ENCODE measurements at places on chromosomes 13 and 19. TPM values are rescaled to one million over a fixed set of nuclear protein-coding genes. Genes with fewer than 3 reads are reported as not detected.

DNA sequence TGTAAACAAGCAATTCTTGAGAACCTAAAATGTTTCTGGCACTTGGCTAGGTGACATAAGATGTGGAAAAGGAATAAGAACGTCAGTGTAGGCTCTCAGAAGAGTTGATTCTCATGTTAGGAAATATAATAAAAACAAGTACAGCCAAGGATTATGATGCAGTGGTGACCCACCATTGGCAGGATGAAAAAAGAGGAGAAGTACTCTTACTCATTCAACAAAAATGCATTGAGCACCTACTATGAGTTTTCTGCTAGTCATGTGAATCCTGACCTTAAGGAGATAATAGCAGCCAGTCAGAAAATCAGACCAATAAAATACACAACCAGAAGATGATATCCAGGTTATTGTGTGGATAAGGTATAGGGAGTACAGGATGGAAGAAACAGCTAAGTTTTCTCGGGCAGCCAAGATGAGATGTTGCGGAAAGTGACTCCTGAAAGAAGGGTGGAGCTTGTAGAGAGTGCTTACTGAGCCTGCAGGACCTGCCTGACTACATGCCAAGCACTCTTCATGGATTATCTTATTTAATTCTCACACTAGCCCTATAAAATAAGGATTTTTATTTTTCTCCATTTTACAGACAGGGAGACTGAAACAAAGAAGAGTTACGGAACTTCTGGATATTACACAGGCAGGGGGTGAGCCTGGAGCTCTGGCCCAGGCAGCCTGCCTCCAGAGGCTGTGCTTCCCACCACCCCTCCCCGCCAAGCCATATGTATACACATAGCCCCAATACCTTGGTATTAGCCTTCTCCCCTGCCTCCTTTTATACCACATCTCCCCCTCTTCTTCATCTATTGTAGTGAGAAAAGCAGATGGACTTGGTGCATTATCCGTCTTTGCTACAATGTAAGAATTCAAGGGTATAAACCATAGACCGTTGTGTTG, 58.0 kb downstream of the TGDS start:
- no peaks in the 10 kb centered on the region for H3K27me3 ChIP-seq
- no peak overlapping the region for H3K4me3 ChIP-seq
- no peaks in the 10 kb centered on the region for H3K4me1 ChIP-seq
- no peak overlapping the region for H3K27ac ChIP-seq
- no peaks in the 10 kb centered on the region for H3K36me3 ChIP-seq

GRCh38 chr13:98925949-98926348, 51.9 kb downstream of the DOCK9 start:
- no peaks in the 10 kb centered on the region for H3K27me3 ChIP-seq
- no peak overlapping the region for H3K4me3 ChIP-seq
- DNase-seq = no peak
- H3K36me3 ChIP-seq = no peaks in the 10 kb centered on the region
- H3K27ac ChIP-seq = no peak overlapping the region

- no peak overlapping the region for H3K27ac ChIP-seq
- H3K4me3 ChIP-seq = no peak overlapping the region
- H3K4me1 ChIP-seq = no peaks in the 10 kb centered on the region
- no peaks in the 10 kb centered on the region for H3K27me3 ChIP-seq
- H3K36me3 ChIP-seq = no peaks in the 10 kb centered on the region
- no peak for DNase-seq
Measured at GRCh38 chr19:40147693-40148347, 43.4 kb upstream of the MAP3K10 start.

GRCh38 chr13:50573066-50573465, 270.4 kb downstream of the DLEU7 start:
- no peak overlapping the region for H3K4me3 ChIP-seq
- H3K27me3 ChIP-seq = no peaks in the 10 kb centered on the region
- H3K36me3 ChIP-seq = no peaks in the 10 kb centered on the region
- DNase-seq = no peak
- peaks cover 16% of the 10 kb centered on the region for H3K4me1 ChIP-seq

GRCh38 chr19:28493884-28494283, 719.1 kb downstream of the UQCRFS1 start:
- no peaks in the 10 kb centered on the region for H3K4me1 ChIP-seq
- H3K36me3 ChIP-seq = no peaks in the 10 kb centered on the region
- DNase-seq = no peak
- no peak overlapping the region for H3K27ac ChIP-seq
- H3K27me3 ChIP-seq = no peaks in the 10 kb centered on the region

- H3K4me3 ChIP-seq = no peak overlapping the region
- H3K36me3 ChIP-seq = no peaks in the 10 kb centered on the region
- H3K4me1 ChIP-seq = no peaks in the 10 kb centered on the region
- DNase-seq = no peak
Measured at GRCh38 chr13:103960001-103960400, 893.8 kb upstream of the SLC10A2 start.

- no peaks in the 10 kb centered on the region for H3K36me3 ChIP-seq
- DNase-seq = no peak
- no peaks in the 10 kb centered on the region for H3K4me1 ChIP-seq
- H3K27ac ChIP-seq = no peak overlapping the region
- H3K4me3 ChIP-seq = no peak overlapping the region
Measured at GRCh38 chr13:109668433-109669233, 117.8 kb downstream of the IRS2 start.

GRCh38 chr19:32396046-32396652, 9.4 kb upstream of the DPY19L3 start:
- DNase-seq = no peak
- H3K36me3 ChIP-seq = no peaks in the 10 kb centered on the region
- H3K4me1 ChIP-seq = no peaks in the 10 kb centered on the region

AMH gene
- 1.7 TPM for total RNA-seq

Measured in pancreas (tissue), 10 donors.